Effector memory CD4-positive, alpha-beta T cell (primary cell): ENCODE measurements at places on chromosomes 2 and 18.
A peak's percentile ranks its signal among the peaks of the same experiment; 100 is the strongest.

DNA sequence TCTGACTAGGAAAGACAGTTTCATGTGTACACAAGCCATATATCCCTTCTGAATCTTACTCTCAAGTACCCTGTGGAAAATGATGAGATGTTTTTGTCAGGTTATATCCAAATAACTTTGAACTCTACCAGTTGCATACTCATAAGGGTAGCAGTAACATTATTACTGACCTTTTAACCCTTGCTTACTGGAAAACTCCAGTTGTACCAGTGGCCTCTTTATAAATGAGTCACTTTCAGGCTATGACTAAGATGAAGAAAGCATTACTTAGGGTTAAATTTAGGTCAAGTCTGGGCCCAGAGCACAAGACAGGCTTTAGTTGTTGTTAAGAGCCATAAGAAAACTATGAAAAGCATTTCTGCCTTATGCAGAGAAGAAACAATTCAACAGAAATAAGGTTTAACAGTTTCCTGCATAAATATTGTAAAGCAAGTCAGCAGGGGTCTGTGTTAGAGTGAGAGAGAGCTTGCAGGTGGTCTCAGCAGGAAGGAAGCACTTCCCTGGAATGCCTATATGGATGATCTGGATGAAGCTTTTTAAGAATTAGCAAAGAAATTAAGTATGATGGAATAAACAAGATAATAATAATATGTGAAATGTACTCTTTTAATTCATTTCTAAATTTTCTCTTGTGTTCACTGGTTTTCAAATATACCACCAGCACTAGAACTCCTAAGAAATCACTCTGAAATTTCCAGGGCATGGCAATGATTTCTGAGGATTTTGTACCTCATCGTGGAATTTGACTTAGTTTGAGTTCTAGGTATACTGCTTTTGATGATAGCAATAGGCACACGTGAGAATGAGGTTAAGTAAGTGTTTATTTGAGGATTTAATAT is 126.6 kb downstream of the UBE2E3 start:
- no peak for DNase-seq

DNA sequence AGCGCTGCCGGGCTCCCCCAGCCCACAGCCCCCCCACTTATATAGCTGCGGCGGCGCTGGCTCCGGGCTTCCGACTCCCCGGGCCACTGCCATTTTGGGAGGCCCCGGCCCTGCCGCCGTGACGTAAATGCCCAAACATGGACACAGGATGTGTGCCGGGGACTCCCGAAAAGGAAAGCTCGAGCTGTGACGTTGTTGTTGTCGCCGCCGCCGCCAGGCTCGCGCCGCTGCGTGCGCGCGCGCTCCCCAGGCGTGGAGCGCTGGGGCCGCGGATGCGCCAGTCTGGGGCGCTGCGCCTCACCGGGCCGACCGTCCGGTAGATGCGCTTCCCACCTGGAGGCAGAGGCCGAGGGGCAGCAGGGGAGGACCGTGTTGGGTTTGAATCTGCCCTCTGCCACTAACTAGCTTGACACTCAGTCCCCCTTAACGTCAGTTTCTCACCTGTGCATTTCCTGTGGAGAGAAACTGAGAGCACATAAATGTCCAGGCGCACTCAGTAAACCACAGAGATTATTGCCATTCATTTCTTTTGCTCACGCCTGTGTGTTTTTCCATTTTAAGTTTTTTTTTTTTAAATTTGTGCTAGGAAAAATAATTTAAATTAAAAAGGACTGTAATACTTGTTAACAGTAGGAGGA is at the start of gene EGR4:
Gene EGR4, minus strand, starts transcription at position 15 of the 638 bp plus-strand sequence. CDS start 231 bp downstream, outside the sequence.
- peak; percentile 85 for DNase-seq

GRCh38 chr18:62554061-62554815 is 31.4 kb downstream of the ZCCHC2 start:
- no peak for DNase-seq

DNA sequence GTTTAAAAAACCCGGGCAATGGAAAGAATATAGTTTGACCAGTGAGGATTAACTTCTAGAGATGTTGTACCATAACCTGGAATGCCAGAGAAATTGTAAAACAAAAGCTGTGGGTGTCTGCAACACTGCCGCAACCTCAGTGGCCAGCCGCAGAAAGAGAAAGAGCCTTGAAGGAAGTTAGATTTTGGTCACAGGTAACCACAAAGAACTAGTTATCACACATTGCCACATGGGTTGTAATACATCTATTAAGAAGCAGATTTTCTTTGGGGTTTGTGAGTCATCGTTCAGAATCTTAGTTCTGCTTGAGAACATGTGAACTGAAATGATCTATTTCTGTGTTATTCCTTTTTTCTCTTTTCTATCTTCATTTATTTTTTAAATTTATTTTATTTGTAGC is 222.9 kb upstream of the AGAP1 start:
- DNase-seq: no peak

DNA sequence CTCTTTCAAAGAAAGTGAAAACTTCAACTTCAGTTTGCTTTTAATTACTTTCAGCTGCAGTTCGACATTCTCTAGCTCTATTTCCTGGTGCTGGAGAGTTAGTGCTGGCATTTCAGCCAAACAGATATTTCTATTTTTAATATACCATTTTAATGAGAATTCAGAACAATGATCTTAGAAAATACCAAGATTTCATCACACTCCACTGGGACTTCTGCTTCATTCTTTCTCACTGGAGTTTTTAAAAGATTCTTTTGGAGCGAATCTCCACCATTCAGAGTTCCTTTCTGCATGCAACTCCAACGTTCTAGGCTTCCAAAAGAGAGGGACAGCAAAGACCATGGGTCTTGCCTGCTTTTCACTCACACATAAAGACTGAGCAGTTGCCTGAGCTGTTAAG is 94.2 kb downstream of the CABLES1 start:
- no peak for DNase-seq

DNA sequence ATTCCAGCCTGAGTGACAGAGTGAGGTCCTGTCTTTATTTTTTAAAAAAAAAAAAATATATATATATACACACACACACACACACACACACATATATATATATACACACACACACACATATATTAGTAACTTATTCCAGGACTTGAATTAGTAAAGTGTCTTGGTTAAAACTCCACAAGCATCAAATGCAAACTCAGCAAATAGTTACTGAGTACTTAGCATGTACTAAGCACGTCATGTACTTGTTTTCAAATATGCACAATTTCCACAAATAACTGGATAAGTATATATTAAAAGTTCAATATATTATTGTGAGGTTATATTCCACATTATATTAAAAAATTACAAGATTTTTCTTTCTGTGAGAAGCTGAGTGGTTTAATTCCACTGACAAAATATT is 304.7 kb downstream of the ZEB2 start:
- DNase-seq: no peak

DNA sequence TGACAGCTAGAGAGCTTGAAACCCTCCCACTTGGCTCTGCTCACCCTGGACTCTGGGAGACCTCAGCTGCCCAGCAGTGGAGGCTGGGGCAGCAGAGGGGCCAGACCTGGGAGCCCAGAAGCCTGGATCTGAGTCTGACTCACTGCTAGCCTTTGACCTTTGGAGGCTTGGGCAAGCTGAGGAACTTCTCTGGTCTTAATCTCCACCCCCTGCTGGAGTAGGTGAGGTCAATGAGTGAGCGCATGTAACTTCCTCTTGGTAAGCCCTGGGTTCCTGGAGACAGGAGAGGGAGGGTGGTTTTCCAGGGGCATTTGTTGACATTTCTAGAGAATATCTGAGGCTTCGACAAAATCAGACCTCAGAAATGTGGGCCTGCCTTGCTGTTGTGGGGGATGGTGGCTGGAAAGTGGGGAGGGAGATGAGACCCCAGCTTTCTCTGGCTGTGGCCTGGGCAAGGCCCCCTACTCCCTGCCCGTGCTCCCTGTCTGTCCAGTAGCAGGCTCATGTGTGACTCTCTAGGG is 73.0 kb upstream of the YWHAQ start:
- DNase-seq: no peak

DNA sequence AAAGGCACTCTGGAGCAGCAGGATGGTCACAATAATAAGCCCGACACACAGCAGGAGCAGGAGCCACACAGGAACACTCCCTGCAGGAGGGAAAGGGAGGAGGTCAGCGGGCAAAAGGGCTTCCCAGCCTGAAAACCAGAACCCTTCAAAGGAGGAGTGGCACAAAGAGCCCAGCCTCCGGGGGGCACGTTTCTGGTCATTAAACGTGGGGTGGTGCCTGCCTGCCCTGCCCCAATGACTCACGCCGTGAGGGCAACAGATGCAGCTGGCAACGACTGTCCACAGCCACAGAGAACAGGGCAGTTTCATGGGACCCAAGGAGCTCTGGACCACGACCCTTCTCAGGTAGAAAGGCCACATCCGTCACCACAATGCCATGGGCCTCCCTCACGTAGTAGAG is 3.0 kb downstream of the PREB start:
- DNase-seq: no peak

- DNase-seq: no peak
Measured at GRCh38 chr2:105447476-105447875, 48.6 kb upstream of the FHL2 start.
